Activated T-helper 1 cell treated with anti-CD3 and anti-CD28 coated beads, Interleukin-2, amount 50 U/mL, for 16 hours (primary cell): ENCODE measurements at places on chromosomes 2 and 18.

- no peak for DNase-seq
Observed at GRCh38 chr2:84251651-84252302, 207.3 kb downstream of the SUCLG1 start.

DNA sequence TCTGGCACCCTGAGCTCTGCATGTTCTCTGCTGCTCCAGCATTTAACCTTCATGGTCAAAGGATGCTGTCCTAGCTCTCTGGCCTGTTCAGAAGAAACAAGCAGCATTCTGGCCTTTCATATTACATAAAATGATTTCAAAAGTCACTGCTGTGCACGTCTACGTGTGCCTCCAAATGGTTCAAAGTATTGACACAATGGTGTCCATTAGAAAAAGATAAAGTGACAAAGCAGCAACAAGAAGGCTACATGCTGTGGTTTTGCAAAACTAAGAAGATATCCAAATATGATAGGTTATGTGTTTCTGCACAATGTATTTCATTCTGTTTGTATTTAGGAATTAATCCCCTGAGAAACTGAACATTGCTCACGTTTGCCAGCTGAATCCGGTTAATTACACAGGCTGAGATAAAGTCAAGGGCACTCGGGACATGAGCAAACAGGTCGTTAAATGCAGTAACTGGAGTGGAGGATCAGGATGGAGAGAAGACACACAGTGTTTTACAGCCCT lies 258.5 kb downstream of the DOK6 start:
- no peak for DNase-seq

DNA sequence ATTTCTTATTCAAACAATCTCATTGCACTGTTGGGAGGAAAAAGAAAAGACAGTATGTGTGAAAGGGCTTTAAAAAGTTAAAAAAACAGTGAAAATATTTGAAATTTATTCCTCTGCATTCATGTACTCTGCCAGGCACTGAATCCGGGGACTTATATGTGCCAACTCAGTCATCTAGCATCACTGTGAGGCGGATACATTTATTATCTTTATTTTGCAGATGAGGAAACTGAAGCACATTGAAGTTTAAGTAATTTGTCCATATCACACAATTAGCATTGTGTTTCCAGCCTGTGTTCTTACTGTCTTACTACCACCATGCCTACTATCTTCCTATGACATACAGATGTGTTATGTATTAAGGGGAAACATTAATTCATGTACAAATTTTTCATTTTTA lies 1.8 kb downstream of the LCLAT1 start:
- DNase-seq, result no peak

GRCh38 chr2:178005756-178006155 lies 66.8 kb downstream of the PDE11A start:
- DNase-seq, result no peak

DNA sequence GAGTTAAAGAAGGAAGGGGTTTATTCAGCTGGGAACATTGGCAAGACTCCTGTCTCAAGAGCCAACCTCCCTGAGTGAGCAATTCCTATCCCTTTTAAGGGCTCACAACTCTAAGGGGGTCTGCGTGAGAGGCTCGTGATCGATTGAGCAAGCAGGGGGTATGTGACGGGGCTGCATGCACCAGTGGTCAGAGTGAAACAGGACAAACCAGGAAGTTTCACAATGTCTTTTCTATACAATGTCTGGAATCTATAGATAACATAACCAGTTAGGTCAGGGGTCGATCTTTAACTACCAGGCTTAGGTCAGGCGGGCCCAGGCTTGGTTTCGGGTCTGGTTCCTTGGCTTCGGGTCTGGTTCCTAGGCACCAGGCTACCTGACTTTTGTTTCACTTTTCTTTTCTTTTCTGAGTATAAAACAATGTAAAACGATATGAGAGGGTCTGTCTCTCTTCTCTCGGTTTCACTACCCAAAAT lies 30.1 kb upstream of the LIPG start:
- no peak for DNase-seq

DNA sequence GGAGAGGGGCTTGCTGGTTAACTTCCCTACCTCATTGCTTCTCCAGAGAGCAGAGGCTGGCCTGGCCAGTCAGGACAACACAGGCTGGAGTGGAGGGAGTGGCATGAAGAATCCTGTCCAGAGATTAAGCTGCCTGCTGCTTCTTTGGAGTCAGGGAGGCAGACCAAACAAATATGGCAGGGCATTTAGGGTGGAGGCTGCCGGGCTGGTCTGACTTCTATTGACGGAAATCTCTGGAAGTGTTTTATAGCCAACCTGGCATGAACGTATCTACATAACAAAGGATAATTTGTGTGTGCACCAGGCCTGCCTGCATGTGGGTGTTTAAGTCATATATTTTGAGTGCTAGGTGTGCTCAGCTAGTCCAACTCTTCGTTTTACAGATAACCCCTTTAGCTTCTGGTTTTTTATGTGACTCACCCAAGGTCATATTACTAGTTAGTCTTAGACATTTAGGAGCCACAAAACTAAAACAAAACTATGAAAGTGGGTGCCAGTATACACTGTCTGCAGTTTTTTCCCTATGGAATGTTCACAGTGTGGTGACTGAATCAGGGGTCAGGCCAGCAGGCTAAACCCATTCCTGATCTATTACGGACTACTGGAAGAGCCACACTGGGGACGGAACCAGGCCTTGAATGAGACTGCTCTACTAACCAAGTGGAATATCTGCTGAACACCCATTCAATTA lies 5.5 kb downstream of the NPC1 start:
- no peak for DNase-seq

- DNase-seq, result no peak
Observed at GRCh38 chr2:186806591-186806990, 42.4 kb downstream of the ZSWIM2 start.
